ENCODE measurements at places on chromosomes 12 and 14.

DNA sequence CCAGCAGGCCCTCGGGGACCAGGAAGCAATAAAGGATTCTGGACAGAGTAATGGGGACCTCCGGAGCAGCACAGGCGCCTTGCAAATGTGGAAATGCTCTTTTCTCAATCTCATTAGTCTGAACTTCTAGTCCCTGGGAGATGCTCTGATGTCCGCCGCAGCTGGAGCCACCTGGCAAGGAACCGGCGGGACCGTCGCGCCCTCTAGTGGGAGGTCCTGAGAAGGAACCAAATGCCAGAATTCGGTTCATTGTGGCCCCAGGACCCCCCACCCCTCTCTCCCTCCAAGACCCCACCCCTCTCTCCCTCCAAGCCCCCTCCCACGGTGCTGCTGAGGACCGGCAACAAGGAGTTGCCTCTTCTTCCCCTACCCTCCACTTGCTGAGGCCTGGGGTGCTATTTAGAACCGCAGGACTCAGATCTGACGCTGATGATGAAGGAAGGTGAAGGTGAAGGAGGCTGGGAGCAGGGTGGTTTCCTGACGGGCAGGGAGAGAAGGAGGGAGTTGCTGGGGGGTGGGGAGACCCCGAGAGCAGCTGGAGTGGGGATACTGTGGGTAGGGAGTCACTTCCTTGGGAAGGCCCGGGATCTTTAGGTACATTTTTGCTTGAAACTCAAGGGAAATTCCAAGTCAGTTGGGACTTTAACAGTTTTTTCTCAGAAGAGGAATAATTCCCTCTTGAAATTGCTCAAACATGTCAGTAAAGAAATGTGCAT, 42.5 kb downstream of the SMIM41 start:
- DNase-seq: peak; percentile 28

DNA sequence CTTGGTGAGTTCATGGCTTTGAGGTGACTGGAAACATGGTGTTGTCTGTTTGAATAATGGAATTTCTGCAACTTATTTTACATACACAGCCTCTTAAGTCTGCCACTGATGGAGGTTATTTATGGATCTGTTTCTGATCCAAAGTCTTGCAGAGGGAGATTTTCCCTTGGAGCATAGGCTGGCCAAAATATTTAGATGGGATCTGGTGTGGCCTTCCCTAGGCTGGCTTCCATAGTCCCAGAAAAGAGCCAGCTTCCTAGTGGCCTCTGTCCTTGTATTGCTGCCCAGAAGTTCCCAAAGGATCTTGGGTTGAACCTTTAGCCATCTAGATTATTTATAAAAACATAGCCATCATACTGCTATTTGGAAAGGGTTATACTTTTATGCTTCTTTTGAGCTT, 491.1 kb upstream of the RGS6 start:
- no peak for DNase-seq

- no peak for DNase-seq
Measured at GRCh38 chr12:9340422-9341259, 132.4 kb upstream of the PZP start.

GRCh38 chr12:129440278-129440677, 463.5 kb downstream of the TMEM132D start:
- no peak for DNase-seq

DNA sequence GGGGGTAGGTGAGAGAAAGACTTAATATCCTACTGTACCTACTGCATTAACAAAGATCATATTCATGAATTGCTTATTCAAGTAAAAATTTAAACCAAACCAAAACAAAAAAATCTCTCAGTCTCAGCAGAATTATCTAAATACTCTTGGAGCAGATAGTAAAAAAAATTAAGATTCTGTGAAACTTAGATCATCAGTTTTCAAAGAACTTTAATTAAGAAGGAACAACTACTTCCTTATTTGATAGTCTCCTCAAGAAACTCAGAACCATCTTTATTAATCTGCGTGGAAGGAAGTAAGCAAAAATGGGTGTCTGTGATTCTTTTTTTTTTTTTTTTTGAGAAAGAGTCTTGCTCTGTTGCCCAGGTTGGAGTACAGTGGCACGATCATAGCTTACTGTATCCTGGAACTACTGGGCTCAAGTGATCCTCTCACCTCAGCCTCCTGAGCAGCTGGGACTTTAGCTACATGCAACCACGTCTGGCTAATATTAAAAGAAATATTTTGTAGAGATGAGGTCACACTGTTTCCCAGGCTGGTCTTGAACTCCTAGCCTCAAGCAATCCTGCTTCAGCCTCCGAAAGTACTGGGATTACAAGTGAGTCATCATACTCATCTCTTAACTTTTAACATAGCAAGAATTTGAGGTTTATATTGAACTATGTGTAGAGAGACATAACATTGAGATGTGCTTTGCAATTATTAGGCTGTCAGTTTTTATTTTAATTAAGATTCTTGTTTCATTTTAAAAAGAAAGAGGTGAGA, 37.4 kb downstream of the GAS2L3 start:
- DNase-seq: no peak

DNA sequence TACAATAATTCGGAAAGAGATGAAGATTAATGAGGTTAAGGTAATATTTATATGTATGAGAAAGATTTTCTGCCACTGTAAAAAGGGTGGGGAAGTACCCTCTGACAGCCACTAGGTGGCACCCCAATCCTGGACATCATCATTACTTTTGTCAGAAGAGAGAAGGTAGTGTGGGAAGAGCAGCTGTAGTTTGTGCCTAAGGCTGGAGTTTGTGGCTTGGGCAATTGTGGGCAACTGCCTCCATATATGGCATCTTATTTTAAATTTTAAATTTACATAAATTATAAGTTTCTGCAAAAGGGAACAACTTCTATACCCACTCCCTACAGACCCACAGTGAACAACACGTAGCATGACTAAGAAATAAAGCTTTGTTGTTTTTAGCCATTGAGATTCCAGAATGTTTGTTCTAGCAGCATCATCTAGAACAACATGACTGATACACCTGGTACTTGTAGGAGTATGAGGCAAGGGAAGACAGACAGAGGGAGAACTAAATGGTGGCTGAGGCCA, 34.4 kb upstream of the SYCP3 start:
- DNase-seq: peak; percentile 54

DNA sequence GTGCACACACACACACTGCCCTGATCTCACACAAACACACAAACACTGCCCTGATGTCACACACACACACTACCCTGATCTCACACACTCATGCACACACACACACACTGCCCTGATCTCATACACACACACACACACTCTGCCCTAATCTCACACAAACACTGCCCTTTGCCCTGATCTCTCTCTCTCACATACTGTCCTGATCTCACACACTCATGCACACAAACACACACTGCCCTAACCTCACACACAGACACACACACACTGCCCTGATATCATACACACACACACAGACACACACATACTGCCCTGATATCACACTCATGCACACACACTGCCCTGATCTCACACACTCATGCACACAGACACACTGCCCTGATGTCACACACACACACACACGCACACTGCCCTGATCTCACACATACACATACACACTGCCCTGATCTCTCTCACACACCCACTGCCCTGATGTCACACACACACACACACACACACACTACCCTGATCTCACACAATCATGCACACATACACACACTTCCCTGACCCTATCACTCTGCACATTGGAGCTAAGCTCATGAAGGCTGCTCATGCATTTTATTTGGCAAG, 97.6 kb upstream of the DIO3 start:
- no peak for DNase-seq
